ENCODE measurements at places on chromosomes 5 and 9.

DNA sequence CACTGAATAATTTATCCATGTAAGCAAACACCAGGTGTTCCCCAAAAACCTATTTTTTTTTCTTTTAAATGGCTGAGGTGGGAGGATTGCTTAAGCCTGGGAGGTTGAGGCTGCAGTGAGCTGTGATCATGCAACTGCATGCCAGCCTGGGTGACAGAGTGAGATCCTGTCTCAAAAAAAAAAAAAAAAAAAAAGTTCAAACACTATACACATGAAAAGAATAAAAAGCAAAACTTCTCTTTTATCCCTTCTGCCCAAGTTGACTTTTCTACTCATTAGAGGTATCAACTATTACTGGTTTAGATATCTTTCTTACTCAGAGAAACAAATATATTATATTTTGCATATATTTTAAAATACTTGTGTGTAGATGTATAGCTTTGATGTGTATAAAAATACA is 17.8 kb downstream of the DCTN4 start:
- DNase-seq = no peak

DNA sequence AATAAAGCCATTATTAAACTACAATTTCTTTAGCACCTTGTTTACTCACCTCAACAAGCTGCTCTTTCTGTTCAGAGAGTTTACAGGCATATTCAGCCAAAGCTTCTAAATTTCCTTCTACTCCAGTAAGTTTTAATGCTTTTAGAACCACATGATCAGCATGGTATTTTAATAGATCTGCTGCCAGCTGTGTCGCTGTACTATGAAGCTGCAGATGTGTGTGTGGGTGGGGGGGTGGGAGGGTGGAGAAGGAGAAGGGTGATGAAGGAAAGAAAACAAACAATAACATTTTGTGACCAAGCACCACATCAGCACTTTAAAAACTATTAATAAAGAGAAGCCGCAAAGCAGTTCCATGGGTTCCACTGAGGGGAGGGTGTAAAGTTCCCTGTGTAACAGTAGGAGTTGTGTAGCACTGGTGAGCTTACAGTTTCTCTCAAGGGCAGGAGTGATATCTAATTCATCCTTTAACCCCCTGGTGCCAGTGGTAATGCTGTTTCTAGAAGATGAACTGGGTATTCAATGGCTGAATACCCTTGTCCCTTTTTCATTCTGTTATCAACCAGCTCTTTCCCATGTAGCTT is 38.5 kb downstream of the ABITRAM start:
- DNase-seq = no peak

DNA sequence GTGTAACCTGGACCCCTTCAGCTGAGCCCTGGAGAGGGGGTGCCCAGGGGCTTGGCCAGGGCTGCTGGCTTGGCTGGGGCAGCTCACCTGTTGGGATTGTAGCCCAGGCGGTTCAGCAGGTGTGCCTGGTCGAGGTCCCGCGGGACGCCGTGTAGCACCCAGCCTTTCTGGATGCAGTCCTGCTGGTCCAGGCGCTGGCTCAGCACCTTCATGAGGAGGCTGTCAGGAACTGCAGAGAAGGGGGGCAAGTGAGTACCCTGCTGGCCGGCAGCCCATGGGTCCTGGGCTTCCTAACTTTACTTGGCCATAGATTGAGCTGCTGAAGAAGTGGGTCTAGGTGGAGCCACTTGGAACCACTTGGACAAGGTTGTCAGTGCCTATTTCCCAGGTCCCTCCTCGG is 85.5 kb downstream of the AK8 start:
- no peak for DNase-seq

DNA sequence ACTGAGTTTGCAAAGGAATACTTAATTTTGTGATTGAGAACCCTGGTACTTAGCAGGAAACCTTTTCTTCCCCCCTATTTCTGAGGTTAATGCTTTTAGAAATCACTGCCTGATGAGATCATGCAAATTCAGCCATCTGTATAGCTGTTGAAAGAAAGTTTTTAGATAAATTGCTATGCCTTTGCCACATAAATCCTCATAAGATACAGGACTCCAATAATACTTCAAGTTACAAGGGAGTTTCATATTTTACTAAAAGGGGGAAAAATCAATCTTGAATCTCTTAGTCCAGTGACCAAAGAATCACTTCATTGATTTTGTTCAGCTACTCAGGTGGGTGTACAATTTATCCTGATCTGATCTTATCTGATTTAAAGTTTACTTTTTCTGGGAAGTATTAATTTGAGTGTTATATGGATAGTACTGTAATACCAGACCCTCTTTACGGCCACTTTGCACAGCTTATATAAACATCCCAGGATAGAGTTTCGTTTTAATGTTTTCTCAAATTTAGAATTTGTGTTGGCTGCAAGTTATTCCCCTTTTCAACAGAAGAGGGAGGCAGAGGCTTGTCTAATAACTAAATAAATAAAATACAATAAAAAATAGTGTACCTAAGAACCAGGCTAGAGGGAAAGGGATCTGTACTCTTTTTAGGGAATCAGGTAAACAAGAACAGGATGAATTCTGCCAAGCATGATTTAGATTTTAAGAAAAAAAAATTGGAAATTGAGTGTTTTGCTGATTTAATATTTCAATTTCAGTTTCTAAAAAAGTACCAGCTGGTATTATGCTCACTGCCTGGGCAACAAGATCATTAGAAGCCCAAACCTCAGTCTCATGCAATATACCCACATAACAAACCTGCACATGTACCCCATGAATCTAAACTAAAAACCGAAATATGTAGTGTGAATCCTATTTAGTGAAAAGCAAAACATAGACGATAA is 69.1 kb downstream of the PSAT1 start:
- peak; percentile 27 for DNase-seq

DNA sequence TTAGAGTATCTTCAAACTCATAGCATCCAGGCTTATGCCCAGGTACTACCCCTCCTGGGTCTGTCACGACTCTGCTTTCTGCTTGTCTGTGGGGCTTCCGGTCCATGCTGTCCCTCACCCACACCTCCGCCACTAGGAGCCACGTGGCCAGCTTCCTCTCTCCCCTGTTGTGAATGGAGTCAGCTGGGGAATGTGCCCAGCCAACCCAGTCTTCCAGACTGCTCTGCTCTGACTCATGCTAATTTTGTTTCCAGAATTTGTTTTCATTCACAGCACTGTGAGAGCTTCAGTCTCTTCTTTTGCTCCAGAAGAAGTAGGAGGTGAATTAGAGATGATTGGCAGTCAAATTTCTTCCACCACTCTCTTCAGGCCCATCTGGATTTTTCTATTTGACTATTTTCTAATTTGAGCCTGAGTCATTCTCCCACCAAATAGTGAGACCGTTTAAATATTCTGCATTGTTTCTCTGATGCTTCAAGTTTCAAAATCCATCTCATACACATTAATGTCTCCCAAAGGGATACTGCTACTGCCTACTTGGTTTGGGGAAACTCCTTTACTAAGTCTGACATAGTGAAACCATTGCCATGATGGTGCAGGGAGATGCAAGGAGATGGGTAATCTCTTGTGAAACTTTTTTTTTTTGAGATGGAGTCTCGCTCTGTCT is 424.1 kb upstream of the KIF2A start:
- peak; percentile 65 for DNase-seq

All from fibroblast of skin of abdomen (primary cell).